Lower leg skin (tissue), 4 donors: ENCODE measurements at places on chromosomes 12 and 14. TPM values are rescaled to one million over a fixed set of nuclear protein-coding genes. Genes with fewer than 3 reads are reported as not detected.

C3AR1 gene
- total RNA-seq = 5.5 TPM

RFLNA gene
- 0.74 TPM for total RNA-seq

TEX22 gene
- total RNA-seq = not detected

GPHN gene
- 14.8 TPM for total RNA-seq

AHNAK2 gene
- 671 TPM for total RNA-seq

GRCh38 chr14:76045773-76046172 is 60.2 kb downstream of the IFT43 start:
- DNase-seq = no peak

FAM186B gene
- total RNA-seq = 0.21 TPM

- DNase-seq = no peak
These were observed 65.9 kb upstream of the JDP2 start for GRCh38 chr14:75361751-75362433.

DNA sequence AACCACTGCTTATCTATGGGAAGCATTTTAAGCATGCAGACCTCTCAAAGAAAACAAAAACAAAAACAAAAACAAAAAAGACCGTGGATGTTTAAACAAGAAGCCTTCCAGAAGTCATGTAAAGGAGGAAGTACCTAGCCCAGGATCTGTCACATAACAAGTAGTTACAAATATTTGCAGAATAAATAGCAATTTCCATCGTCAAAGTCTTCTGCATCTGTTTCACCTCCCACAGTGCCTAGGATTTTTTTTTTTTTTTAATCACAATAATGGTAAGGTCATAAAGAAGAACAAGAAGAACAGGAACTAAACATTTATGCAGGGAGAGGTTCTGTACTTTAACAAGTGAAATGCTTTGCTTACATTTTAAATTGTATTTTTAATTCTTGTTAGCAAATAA is 2.4 kb upstream of the STXBP6 start:
- no peak for DNase-seq

DNA sequence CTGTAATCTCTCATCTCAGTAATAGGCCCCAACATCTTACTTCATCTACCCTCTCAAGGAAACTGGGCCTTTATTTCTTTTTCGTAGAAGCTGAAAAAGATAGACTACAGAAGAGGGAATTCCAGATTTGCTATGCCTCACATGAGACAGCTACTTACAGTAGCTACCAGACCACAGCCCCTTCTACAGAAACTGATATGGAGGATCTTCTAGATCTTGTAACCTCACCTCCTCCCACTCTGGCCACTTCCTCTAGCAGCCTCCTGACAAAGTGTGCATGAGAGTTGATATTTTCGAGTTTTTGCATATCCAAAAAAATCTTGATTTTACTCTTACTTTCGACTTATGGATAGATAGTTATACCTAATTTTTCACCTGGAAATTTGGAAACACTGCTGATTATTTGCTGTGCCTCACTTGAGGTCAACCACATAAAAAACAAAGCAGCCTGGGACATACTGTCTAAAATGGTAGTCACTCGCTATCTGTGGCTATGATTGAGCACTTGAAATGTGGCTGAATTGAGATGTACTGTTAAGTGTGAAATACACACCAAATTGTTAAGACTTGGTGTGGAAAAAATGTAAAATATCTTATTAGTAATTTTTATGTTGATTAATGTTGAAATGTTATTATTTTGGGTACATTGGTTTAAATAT is 86.3 kb upstream of the NID2 start:
- DNase-seq = no peak

DNA sequence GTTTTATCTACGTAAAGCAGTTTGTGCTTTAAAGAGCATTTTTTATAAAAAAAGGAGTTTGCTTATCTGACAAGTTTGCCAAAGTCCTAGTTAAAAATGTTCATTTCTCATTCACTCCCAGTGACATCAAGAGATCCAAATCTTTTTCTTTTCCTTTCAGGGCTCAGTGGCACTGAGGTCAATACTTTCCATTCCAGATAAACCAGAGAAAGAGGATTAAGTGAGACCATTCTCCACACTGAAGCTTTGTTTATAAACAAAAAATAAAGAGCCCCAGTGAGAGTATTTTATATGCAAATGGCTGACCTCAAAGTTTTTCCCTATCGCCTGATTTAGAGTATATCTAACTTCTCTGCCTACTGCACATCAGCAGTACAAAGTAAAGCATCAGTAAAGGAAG is 199.8 kb downstream of the ALG10B start:
- DNase-seq = no peak

RND1 gene
- 0.49 TPM for total RNA-seq

DNA sequence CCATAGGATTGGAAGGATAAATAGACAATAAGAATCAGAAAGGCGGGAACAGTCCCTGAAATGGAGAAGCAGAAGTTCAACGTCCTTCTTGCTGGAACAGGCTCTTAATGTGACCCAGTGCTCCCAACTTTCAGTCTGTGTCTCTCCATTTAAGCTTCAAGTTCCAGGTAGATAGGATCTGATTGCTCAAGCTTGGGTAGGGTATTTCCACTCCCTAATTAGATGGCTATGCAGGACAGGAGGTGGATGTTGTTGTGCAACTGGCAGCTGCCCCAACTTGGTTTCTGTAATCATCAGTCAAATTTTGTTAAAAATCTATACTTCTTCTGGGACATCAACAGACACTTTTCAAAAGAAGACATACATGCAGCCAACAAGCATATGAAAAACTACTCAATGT is 266.2 kb downstream of the C12orf75 start:
- no peak for DNase-seq

DNA sequence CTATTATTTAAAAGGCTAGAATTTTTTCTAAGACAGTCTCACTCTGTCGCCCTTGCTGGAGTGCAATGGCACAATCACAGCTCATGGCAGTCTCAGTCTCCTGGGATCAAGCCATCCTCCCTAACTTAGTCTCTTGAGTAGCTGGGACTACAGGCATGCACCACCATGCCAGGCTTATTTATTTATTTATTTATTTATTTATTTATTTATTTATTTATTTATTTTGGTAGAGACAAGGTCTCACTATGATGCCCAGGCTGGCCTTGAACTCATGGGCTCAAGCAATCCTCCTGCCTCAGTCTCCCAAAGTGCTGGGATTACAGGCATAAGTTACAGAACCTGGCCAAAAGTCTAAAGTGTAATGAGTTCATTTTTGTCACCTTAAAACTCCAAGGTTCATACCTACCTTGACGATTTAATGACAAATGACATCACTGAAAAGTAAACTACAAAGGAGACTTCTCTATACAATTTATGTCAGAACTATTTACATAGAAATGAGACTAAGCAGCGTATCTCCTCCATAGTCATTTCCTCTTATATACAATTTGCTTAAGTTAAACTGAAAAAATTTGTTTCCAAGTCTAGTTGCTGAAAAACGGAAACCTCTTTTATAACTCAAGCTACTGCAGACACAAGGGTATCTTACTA is 78.2 kb downstream of the EPS8 start:
- no peak for DNase-seq

DNA sequence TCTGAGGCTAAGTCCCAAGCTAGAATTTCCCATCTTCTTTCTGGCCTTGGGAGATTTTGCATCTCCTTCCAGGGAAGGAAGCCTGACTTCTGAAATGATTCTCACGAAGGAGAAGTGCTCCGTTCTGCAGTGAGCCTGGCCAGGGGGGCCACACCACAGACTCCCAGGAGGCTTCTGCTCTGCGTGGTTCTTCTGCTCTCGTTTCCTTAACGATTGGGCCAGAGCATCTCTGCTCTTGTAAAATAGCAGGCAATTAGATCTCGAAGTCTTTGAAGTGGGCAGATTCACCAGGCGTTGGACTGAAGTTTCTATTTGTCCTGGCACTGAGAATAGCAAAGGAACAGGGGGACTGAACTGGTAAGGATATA is 6.7 kb upstream of the BATF start:
- no peak for DNase-seq

- DNase-seq = no peak
These were observed 57.3 kb downstream of the AVPR1A start for GRCh38 chr12:63093711-63094110.

ADGRD1 gene
- total RNA-seq = 9.3 TPM

GRCh38 chr12:16669756-16670155 is 63.8 kb upstream of the LMO3 start:
- no peak for DNase-seq

CLECL1 gene
- total RNA-seq = not detected

- DNase-seq = no peak
These were observed 171.4 kb downstream of the KIF26A start for GRCh38 chr14:104309657-104310369.

SRRM4 gene
- not detected for total RNA-seq

- peak; percentile 92 for DNase-seq
These were observed 6.0 kb upstream of the SLC6A12 start for GRCh38 chr12:219891-220352.

MYO1H gene
- total RNA-seq = 0.75 TPM

DNA sequence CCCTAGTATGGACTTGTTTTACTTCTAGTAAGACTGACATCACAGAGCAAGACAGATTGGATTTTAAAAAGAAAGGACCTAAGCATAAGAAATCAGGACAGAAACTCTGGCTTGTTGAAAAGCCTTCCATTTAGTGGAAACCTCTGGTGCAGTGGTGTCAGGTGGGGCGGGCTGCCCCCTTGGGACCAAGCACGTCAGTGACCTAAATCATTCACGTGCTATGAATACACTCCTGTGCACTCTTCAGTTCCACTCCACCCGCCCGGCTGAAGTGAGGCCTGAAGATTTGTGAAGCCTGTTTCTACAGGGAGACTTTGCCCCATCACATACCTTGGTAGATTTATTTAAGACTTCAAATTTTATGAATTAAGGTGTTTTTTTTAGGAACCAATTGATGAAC is 58.2 kb upstream of the STRN3 start:
- DNase-seq = peak; percentile 58

DNA sequence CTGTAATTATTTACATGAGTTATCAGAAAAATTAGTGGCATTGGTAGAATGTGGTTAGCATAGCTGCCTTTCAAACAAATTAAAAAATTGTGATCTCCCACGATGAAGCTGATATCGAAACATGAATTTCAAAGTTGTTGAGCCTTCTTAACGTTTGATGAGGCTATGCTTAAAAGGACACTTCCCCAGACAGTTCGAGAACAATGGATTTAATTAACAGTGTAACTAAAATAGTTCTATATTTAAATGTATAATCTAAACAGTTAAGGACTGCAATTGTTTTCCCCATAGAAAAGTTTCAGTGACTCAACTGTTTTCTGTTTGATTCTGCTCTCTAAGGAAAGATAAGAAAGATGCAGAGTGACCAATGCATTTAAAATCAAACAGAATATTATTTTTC is 1.6 kb downstream of the CLEC2B start:
- DNase-seq = no peak

DNA sequence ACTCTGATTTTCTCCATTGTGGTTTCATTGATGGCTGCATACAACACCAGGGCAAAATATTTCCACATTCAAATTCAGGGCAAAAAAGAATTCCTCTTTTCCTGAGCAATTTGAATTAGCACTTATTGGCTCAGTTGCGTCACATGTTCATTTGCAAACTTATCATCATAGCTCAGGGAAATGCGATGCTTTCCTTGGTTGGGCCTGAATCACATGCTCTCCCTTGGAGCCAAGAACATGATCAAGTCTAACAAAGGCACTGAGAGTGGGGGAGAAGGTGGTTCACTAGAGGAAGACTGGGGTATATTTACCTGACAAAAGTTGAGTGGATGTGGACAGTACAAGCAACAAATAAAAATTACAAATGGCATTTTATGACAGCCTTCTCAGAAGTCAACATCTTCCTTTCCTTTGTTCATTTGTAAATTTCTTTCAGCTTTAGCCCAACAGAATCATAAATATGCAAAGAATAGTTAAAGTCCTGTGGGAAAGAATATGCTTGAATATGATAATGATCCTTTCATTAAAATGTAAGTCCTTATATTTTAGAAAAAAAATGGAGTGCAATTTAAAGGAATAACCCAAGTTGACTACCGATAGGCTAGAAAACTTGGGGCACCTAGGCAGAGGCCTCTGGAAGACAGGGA is 277.2 kb downstream of the NEDD1 start:
- DNase-seq = no peak

- DNase-seq = no peak
These were observed 339.2 kb downstream of the ACSS3 start for GRCh38 chr12:81417056-81417455.

DNA sequence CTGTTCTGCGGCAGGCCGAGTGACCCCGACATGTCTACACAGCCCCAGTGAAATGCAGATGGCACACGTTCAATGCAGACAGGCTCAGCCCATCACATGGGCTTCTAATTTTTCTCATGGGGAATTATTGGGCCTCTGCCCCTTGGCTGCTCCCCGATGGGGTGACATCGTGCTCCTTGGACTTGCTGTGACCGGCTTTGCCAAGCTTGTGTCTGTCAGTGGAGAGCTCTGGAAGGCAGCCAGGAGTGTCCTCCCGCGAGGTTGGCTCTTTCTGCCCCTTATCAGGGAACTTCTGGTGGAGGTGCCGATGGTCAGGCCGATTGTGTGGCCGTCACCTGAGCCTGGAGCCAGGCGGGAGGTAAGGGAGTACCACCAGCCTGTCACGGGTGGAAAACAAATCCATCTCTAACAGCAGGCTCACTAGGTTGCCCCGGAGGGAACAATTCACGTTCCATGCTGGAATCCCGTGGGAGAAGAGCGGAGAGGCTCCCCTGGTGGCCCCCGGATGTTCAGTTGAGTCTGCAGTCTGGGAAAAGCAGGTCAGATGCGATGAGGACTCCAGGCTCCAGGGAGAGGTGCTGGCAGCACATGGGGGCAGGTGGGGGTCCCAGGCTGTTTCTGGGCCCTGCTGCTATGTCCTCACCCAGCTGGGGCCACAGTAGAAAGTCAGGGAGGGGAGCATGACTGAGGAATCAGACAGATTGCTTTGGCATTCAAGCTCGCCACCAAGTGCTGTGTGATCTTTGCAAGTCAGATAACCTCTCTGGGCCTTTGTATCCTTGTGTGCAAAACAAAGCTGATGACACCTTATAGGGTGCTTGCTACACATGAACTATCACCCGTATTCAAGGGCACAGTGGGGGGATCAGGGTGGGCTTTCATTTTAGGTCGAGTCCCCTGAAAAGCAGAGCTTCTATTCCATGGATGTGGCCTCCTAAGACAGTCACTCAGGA is 43.2 kb upstream of the EML1 start:
- no peak for DNase-seq
